Mammary epithelial cell (primary cell): ENCODE measurements at places on chromosomes 4 and X. TPM values are rescaled to one million over a fixed set of nuclear protein-coding genes. Genes with fewer than 3 reads are reported as not detected.

Gene FRMPD4
- total RNA-seq, result 0.24 and 0.45 TPM in 2 replicates

Gene PHKA1
- 12.0 and 13.0 TPM in 2 replicates for total RNA-seq

Gene ZFX
- 55.2 TPM for total RNA-seq

Gene PROM1
- 4.0 TPM for total RNA-seq

Gene STARD8
- 0.05 and 0.78 TPM in 2 replicates for total RNA-seq

Gene SPARCL1
- total RNA-seq, result not detected in 2 replicates

Gene TEX13B
- total RNA-seq, result not detected in 2 replicates

Gene UGT2B10
- total RNA-seq, result not detected

Gene SYP
- total RNA-seq, result not detected

Gene TNIP3
- total RNA-seq, result not detected

Gene AADAT
- total RNA-seq, result 8.3 TPM

Gene DCAF12L2
- not detected for total RNA-seq

Gene UGT2A1
- not detected for total RNA-seq

Gene SH3BP2
- total RNA-seq, result 7.7 and 14.4 TPM in 2 replicates

Gene NFKB1
- 52.9 and 54.5 TPM in 2 replicates for total RNA-seq

Gene ELMOD2
- total RNA-seq, result 21.0 and 28.4 TPM in 2 replicates

Gene MSANTD1
- 0.68 and 0.83 TPM in 2 replicates for total RNA-seq

Gene GPR143
- total RNA-seq, result not detected

Gene CXorf49
- not detected in 2 replicates for total RNA-seq

Gene MAP7D2
- total RNA-seq, result 1.0 TPM

Gene SHISA3
- not detected for total RNA-seq

Gene CYLC1
- not detected for total RNA-seq

Gene MANBA
- 44.0 TPM for total RNA-seq

Gene MGST2
- total RNA-seq, result 11.0 and 15.8 TPM in 2 replicates

Gene TMEM47
- total RNA-seq, result 28.0 TPM

Gene ADD1
- total RNA-seq, result 151 and 167 TPM in 2 replicates

Gene CYSLTR1
- under 0.01 TPM for total RNA-seq

Gene EDA
- 0.56 and 1.4 TPM in 2 replicates for total RNA-seq

Gene EREG
- 9.5 TPM for total RNA-seq

Gene KIT
- not detected in 2 replicates for total RNA-seq

Gene PCYT1B
- total RNA-seq, result 18.3 TPM

Gene SORCS2
- 10.7 TPM for total RNA-seq
